ENCODE measurements at places on chromosomes 11 and 22. TPM values are rescaled to one million over a fixed set of nuclear protein-coding genes. Genes with fewer than 3 reads are reported as not detected.

Gene TMEM126A
- polyA plus RNA-seq: 70.6 TPM

Gene NCF4
- polyA plus RNA-seq: 1.9 TPM

Gene GPHA2
- not detected for polyA plus RNA-seq

Gene PGGHG
- polyA plus RNA-seq: 2.7 TPM

Gene APOA4
- polyA plus RNA-seq: 0.44 TPM

Gene CNIH2
- polyA plus RNA-seq: not detected

Gene FAM180B
- polyA plus RNA-seq: 0.08 TPM

Gene TIMP3
- polyA plus RNA-seq: 58.6 TPM

Gene MS4A2
- 0.05 TPM for polyA plus RNA-seq

Gene RTN4R
- 0.30 TPM for polyA plus RNA-seq
